Tongue (tissue), 3 donors: ENCODE measurements at places on chromosomes 6 and 20.

GRCh38 chr6:160174681-160175080 is 53.1 kb downstream of the SLC22A1 start:
- DNase-seq, result no peak

GRCh38 chr6:103675807-103676406 is 1183.8 kb downstream of the HACE1 start:
- DNase-seq, result peak; percentile 10

DNA sequence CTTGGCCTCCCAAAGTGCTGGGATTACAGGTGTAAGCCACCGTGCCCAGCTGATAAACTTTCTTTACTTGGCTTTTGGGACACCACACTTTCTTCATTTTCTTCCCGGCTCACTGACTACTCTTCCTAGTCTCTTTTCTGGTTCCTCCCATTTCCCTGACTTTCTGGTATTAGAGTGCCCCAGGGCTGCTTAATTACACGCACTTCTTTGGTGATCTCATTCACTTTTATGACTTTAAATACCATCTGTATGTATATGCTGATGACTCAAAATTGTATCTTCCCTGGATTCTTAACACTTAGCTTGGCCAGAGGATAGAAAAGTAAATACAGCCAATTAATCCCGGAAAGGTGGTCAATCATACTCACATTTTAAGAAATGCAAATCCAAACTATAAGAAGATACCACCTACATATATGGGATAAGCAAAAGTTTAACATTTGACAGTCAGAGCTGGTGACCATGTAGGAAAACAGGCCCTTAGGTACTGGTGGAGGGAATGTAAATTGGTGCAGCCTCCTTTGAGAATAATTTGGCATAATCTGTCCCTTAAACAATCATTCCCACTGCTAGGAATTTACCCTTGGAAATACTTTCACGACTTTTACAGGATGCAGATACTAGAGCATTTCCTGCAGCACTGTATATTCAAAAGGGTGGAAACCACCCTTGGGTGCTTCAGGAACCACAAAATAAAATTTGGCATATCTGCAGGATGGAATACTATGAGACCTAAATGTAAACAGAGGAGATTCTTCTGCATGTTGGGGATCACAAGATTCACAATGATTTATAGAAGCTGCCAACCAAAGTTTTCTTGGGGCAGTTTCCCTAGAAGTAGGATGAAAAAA is 9.4 kb upstream of the NANP start:
- DNase-seq, result no peak

DNA sequence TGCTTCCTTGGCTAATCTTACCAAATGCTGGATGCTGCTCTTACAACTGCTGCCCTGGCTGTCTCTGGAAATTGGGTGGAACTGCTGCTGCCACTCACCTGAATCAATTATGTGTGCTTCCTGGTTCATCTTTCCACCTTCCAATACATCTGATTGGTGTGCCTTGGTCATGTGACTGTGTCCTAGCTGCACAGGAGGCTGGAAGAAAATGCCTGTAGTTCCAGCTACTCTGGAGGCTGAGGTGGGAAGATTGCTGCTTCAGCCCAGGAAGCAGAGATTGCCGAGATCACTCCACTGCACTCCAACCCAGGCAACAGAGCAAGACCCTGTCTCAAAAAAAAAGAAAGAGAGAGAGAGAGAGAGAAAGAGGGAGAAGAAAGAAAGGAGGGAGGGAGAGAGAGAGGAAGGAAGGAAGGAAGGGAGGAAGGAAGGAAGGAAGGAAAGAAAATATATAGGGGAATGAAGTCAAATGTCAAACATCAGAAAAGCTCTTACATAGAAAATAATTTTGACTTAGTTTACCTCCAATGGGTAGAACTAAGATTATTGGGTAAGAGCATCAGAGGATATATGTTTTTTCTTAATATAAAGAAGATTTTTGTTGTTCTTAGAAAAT is 14.1 kb upstream of the PPARD start:
- no peak for DNase-seq
